ENCODE measurements at places on chromosomes 4 and X. TPM values are rescaled to one million over a fixed set of nuclear protein-coding genes. Genes with fewer than 3 reads are reported as not detected.

The RHOXF1 gene
- 0.34 TPM for total RNA-seq

The YY2 gene
- 0.35 TPM for total RNA-seq

- no peak for DNase-seq
These were observed 386.3 kb downstream of the ARHGAP24 start for GRCh38 chr4:85861064-85861765.

DNA sequence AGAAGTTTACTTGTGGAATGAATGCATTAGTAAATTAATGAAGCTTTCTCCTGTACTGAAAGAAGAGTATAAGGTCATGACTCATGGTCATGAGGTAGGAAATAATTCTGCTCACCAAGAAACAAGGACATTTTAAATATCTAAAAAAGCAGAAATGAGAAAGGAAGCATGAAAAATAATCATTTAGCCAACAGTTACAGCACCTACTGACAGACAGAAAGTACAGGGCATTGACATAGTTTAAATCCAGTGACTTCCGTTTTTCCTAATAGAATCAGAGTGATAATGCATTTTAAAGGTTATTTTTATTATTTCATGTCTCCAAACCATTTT is 30.5 kb upstream of the ACSL1 start:
- no peak for DNase-seq

DNA sequence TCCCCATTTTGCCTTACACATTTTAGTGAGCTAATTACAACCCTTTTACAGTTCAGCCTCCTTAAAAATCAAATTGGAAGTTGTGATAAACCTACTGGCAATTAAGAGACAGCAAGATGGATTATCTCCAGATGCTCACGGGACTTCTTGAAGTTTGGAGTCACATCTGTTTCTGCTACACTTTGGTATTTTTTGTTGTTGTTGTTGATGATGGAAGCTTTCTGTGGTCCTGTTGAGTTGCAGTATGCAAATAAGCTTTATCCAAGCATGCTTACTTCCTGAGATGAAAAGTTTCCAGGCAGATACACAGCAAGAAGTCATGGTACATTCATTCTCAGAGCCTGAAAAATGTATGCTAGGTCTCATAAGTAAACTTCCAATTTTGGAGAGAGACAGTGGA is 670.0 kb upstream of the AMOT start:
- no peak for DNase-seq

GRCh38 chr4:40196724-40197281 is at the start of gene RHOH:
RHOH (plus strand) TSS chr4:40197031; CDS start chr4:40243387, 46,356 bp downstream.
- DNase-seq, result no peak

DNA sequence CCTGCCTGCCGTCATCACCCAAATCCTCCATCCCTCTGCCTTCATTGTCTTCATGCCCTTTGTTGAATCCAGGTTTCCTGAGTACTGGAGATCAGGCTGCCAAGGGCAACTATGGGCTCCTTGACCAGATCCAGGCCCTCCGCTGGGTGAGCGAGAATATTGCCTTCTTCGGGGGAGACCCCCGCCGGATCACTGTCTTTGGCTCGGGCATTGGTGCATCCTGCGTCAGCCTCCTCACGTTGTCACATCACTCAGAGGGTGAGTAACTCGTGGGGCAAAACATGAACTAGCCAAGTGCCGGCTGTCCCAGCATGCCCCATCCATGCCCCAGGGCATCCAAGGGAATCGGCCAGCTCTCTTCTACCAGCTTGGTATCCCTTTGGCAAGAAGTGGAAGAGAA is 19.4 kb downstream of the NLGN3 start:
- no peak for DNase-seq

DNA sequence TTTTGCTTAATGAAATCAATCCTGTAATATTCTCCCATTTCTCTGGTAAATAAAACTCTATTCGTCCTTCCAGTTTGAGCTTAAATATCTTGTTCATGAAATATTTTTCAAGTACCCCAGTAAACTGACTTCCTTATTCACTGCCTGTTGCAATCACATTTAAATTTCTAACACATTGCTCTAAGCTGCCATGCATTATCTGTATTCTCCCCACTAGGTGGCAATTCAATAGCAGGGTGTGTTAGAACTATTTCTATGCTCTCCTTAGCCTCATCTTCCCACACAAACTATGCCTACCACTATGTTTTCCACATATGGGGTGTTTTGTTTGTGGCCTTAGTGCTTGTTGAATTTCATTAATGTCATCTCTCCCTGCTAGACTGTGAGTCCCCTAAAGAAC is 377.1 kb upstream of the HS3ST1 start:
- DNase-seq, result no peak

- DNase-seq, result no peak
These were observed 3.0 kb downstream of the WWC2 start for GRCh38 chr4:183101956-183102480.

GRCh38 chr4:167966143-167966542 is 126.2 kb upstream of the ANXA10 start:
- DNase-seq, result no peak

DNA sequence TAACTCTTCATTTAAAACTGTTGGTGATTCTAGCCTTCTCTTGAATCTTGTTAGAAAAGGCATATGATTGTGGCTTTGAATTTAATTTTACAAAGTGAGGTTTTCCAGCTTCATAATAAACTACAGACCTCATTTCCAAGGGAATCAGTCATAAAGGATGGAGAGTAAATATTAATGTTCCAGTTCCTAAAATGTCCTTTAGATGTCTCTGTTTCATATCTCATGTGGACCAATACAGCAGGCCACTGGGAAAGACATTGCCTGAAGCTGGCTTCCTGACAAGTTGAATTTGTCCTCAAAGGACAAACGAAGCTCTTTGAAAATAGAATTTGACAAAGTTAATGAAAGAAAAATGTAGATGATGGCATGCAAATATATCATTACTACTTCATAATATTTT is 125.4 kb downstream of the ZNF330 start:
- no peak for DNase-seq

GRCh38 chrX:11382930-11383329 is 89.7 kb downstream of the AMELX start:
- no peak for DNase-seq

DNA sequence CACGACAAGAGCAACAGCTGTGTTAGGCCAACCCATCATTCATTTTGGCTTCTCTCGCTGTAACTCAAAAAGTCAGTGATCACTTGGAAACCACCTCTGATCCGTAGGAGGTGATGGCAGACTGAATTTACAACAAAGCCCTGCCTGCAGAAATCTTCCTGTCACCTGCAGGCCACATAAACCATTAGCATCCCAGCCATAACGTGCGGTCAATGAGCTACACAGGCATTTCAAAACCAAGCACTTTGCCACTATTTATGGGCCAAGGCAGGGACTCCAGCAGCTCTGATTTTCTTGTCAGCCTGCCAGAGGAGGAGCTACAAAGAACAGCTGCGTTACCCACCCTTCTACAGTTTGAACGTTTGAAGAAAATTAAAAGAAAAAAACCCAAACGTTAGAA is 228.1 kb upstream of the PPARGC1A start:
- no peak for DNase-seq

GRCh38 chrX:6386837-6387236 is 148.1 kb downstream of the VCX3A start:
- no peak for DNase-seq

DNA sequence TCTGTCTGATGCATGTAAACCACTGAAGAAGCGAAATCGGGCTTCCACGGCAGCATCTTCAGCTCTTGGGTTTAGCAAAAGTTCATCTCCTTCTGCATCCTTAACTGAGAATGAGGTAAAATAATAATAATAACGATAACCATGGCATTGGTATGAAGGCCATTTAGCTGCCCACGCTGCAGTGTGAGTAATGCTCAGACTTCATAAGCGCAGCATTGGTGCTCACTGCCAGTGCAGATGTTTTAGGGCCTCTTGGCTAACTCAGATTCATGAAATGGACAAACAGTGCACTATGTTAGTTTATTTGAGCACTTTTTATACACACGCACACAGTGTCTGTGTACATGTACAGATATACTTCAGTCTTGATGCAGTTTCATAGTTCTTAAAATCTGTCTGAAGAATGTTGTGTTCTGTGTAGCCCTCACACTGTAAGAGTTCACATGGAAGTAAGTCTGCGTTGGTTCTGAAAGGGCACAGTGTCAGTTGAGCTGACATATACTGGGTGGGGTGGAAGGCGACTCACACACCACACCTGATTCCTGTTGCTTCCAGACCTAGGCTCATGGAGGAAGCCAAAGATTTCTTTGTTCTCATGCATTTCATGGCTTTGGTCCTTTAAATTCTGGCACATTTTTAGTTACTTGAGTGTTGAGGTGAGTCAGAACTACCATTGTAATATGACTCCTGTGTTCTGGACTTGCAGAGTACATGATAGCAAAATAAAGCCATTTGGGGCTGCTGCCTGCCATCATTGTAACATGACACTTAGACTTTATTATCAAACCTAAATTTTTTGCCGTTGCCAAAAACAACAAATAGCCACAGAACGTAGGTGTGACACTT is 68.7 kb downstream of the NSD2 start:
- no peak for DNase-seq

DNA sequence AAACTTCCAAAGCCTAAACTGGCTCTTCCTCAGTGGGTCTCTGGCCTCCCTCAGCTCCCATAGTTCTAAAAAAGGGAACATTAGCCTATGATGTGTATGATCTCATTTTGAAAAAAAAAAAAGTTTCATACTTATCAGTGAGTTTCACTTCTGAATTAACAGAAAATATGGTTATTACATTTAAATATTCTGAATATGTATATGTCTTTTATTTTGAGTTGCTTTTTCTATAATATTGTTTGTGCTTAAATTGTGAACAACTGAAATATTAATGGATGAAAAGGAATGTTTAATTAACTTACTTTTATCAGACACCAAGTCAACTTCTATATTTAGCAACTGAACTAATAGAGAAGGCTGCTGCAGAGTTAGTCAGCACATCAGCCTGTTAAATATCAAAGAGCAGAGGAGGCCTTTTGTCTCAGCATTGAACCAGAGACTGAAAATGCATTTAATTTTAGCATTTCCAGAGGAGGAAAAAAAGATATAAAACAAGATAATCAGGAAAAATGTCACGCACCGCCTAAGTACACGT is 20.4 kb upstream of the FHL1 start:
- no peak for DNase-seq

DNA sequence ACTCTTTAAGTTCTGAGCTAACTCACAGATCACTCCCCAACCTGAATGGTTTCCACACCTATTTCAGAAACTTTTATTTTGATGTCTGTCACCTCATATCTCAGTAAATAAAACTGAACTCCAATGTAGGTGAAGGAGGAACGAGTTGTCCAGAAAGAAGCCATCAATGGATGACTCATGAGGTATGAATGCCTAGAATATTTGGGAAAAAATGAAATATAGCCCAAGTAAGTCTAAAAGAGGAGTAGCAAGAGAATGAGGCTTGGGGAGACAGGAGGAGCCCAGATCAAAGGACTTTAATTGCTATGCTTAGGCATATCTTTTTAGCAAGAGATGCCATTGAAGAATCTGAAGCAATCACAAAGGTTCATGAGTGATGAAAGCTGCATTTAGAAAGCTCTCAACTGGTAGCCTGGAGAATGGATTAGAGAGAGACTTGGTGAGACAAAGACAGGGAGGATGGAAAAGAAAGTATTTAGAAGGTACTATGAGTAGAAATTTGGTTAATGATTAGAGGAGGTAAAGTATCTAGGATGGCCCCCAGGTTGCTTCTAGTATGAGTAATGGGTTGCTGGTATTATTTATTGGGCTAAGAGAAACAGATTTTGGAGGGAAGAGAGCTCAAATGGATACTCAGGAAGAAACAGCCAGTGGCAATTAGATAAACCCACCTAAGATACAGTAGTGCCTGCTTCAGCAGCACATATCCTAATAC is 39.4 kb downstream of the NOCT start:
- no peak for DNase-seq

- no peak for DNase-seq
These were observed 63.7 kb upstream of the HPF1 start for GRCh38 chr4:169821402-169821801.

DNA sequence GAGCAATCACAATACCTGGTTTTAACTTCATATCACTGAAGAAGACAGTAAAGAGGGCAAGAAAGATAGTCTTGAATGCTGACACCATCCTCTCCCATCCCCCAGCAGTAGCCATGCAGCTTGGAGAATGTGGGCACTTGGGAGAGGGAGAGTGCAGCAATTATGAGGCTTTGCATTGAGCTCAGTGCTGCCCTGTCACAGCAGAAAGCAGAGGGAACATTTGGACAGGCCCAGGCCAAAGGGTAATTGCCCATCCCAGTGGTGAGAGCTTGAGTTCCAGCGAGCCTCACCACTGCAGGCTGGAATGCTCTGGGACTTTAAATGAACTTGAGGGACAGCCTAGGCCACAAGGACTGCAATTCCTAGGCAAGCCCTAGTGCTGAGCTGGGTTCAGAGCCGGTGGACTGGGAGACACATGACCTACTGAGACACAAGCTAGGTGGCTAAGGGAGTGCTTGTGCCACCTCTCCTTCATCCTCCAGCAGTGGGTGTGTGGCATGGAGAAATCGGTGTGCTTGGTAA is 36.3 kb downstream of the CORIN start:
- DNase-seq, result no peak

- DNase-seq, result no peak
These were observed 11.7 kb upstream of the STATH start for GRCh38 chr4:69984030-69984443.

DNA sequence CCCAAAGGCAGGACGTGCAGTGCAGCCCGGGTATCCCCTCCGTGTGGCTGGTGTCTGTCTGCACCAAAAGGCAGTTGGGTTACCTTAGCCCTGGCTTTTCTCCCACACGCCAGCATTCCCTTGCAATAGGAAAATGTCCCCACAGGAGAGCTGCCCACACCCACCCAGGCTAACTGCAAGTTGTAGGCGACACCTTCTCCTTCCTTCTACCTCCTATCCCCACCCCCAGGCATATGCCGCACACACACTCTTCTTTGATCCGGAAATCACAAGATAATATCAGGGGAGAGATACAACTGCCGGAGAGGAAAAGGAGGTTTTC is 444 bp upstream of the APBB2 start:
- DNase-seq, result no peak

DNA sequence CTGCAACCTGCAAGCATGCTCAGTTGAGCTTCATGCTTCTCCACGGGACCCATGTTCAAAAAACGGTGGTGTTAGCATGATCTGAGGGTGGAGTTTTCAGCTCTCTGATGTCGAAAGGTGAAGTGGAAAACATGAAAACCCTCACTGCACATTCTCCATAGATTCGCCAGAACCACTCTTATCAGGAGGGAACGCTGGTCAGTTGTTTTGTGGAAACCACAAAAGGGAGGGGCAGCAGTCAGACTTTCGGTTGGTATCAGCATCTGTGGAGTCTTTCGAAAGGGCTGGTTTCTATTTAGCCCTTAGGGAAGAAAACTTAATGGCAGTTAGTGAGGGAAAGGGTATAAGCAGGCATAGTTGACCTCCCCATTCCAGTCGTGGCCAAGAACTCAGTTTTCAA is 12.6 kb downstream of the PPA2 start:
- no peak for DNase-seq

DNA sequence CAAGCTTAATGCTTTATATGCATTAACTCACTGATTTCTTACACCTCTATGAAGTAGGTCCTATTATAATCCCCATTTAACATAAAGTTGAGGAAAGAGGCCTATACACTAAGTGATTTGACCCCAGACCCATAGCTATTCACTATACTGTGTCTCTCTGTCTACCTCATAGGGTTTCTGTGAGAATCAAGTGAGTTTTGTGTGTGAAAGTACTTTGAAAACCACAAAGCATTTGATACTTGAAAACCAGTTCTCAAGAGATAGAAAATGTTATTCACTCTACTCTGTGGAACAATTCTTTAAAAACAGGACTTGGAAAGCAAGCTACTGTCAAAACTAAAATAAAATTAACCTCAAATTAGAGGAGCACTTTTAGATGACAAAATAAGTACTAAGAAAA is 35.0 kb downstream of the SHROOM3 start:
- DNase-seq, result no peak

GRCh38 chr4:180028682-180029081 is 2214.5 kb upstream of the TENM3 start:
- DNase-seq, result no peak

GRCh38 chr4:66376396-66376795 is 706.1 kb upstream of the EPHA5 start:
- DNase-seq, result no peak

Data from left cardiac atrium (tissue), 4 donors.